HS-27A (cell line): ENCODE measurements at places on chromosomes 4 and X.

GRCh38 chr4:188627892-188628291 lies 488.7 kb downstream of the TRIML1 start:
- DNase-seq, result no peak

DNA sequence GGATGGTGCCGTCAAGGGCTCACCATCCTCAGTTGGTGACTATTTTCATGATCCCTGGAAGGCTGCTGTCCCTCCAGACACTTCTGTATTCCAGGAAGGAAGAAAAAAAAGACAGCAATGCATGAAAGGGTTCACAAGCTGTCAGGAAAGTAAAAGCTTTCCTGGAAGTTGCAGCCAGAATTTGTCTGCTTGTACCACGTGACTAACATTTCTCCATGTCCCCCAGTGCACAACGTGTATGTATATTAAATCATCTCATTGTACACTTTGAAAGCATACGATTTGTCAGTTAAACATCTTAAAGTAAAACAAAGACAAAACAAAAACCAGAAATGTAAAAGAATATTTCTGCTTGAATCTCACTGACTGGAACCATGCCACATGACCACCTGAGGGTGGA lies 127.4 kb upstream of the CLNK start:
- no peak for DNase-seq

- no peak for DNase-seq
These were observed 7.4 kb downstream of the SLC9B1 start for GRCh38 chr4:103012060-103012459.

- DNase-seq, result no peak
These were observed 66.2 kb downstream of the IL15 start for GRCh38 chr4:141702472-141703182.

DNA sequence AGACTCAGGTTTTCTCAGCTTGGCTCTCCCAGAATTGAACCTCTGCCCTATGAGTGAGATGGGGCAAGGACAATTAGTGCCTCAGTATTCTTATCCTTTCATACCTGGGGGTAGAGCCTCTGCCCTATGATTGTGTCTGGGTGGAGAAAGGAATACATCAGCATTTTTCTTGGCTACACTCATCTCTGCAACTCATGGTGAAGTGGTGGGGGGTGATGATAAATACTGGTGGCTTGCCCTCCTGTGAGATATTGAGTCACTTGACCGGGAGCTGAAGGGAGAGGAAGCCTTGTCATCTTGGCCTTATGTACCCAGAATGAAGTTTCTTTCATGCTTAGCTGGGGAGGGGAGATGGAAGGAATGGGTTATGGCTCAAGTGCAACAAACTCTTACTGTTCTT lies 71.3 kb upstream of the ENOX2 start:
- DNase-seq, result no peak

DNA sequence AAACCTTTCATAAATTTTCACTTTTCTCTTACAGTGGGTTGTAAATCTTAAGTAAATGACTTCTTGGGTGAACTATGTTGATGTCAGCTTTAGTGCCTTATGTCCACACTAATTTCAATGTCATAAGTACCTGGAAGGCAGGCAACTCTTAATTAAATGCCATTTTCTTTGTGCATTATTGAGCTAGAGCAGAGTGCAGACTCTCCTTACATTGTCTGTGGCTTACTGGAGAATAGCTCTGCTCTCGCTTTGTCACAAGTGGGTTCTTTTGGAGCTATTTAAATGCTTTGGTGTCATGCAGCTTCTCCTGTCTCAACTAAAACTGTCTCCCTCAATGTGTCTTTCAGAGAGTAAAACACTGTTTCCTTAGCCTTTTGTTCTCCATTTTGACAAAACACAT lies 411.6 kb downstream of the STIM2 start:
- no peak for DNase-seq
